ENCODE measurements at places on chromosomes 4 and X. TPM values are rescaled to one million over a fixed set of nuclear protein-coding genes. Genes with fewer than 3 reads are reported as not detected.

The REELD1 gene
- 1.1 TPM for total RNA-seq

The MAGEA2B gene
- total RNA-seq, result not detected

The NDST3 gene
- total RNA-seq, result not detected

The OTUD6A gene
- not detected for total RNA-seq
